ENCODE measurements at places on chromosomes 7 and 10.

GRCh38 chr10:125768219-125768855 is 7.3 kb downstream of the MMP21 start:
- DNase-seq: no peak

DNA sequence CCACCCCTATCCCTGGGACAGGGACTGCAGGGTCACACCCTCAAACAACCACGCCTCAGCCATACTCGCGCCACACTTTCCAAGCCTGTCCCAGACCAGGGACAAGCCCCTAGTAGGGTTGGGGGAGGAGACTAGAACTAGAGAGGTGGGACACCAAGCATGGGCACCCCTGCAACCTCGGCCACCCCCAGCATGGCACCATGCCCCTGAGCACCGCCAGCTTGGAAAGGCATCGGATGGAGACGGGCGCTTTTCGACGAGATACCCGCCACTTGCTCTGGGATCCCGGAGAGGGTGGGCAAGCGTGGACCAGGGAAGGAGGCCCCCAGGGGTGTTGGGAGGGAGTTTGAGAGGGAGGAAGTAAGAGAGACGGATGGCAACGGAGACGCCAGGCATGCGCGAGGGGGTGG is 13.1 kb upstream of the KMT2E start:
- DNase-seq: no peak

DNA sequence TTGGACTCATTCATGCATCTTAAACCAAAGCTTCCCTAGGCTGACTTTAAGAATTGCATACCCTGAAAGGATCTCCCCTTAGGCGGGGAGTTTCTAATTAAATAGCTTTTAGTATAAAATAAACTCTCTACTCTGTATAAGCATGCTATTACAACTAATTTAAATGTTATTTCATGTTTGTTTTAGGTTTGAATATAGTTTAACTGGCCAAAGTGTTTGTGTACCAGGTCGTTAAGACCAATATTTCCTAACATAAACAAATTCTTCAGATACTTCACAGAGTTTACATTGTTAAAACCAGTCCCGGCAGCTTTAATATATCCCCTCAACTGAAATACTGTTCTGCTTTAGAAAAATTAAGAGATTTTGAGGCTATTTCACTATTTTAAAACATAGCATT is 2.3 kb downstream of the GLI3 start:
- no peak for DNase-seq

GRCh38 chr7:22351329-22351692 is 5.6 kb downstream of the RAPGEF5 start:
- DNase-seq: no peak

DNA sequence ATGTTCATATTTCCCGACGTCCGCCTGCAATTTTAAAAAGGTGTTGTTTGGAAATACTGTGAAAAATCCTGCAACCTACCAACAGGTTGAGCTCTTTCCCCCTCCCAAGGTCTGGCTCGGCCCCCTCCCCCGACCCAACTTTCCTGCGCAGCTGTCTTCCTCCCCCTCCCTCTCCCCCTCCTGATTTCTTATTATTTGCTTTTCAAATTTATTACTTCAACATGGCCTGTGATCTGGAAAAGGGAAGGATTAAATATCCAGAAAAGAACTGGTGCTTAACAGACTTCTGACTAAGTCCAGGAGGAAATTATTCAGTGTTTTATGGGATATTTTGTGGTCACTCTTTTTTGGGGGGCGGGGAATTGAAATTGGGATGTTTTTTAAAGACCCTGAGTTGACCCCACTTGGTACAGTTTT is 2.4 kb downstream of the ARID5B start:
- DNase-seq: no peak

- peak; percentile 48 for DNase-seq
Measured at GRCh38 chr7:28922624-28923331, 35.4 kb downstream of the TRIL start.

- DNase-seq: no peak
Measured at GRCh38 chr7:77416621-77417371, 647 bp upstream of the GSAP start.

All from CD4-positive, alpha-beta memory T cell (primary cell).